ENCODE measurements at places on chromosomes 11 and 22.

DNA sequence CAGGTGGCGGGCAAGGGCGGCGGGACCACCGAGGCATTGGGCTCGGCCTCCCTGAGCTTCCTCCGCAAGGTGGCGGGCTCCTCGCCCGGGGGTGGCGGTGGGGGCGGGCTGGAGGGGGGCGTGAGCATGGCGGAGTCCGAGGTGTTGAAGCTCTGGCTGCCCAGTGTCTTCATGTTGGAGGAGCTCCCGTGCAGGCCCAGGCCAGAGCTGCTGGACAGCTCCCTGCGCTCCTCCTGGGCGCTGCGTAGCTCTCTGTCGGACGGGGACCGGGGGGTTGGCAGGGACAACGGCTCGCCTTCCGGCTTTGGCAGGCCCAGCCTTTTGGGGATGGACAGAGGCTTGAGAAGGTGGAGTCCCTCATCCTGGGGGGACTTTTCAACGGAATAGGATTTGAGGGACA, 43.9 kb upstream of the BID start:
- no peak for DNase-seq

DNA sequence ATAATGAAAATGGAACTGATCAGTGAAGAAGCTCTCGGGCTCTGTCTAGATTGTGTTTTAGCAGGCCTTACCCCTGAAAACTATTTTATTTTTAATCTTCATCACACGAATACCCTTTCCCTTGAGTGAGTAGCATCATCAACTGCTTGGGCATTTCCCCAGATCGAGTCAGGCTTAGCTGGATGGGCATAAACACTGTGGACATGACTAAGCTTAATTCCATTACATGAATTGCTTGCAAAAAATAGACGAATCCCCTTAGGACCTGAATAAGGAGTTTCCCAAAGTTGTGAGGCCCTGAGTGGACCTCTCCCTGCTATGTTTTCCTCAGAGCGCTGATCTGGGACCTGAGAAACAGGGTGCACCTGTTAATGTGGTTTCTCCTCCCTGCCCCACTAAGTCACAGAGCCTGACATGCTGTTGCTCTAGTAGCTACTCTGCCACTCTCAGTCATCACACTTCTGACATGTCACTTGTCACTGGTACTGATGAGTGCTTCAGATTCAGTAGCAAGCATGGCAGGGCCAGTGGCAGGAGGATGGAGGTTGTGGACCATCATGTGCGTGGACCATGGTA, 53.5 kb downstream of the ENDOD1 start:
- no peak for DNase-seq

DNA sequence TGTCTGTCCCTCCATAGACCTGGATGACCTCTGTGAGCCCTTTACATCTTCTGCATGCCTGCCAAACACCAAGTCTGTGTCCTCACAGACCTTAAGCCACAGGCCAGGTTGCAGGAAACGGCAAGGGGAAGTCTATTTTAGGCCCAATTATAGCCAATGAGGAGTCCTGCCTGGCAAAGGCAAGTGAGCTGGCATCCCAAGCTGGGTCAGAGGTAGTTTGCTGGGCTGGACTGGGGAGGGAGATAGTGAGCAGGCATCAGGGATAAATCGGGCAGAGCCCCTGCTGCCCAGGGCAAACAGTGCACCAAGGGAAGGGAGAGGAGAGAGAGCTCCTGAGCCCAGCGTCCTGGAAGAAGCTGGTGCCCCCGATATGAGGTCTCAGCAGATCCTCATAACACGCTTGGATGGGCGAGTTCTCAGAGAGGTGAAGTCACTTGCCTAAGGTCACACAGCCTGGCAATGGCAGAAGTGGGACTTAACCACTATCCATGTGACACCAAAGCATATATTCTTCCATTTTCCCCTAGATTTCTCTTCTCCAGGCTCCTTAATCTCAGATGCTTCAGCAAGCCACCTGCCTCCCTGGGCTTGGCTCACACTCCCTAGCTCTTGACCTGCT, 3.7 kb upstream of the RELT start:
- DNase-seq: no peak

DNA sequence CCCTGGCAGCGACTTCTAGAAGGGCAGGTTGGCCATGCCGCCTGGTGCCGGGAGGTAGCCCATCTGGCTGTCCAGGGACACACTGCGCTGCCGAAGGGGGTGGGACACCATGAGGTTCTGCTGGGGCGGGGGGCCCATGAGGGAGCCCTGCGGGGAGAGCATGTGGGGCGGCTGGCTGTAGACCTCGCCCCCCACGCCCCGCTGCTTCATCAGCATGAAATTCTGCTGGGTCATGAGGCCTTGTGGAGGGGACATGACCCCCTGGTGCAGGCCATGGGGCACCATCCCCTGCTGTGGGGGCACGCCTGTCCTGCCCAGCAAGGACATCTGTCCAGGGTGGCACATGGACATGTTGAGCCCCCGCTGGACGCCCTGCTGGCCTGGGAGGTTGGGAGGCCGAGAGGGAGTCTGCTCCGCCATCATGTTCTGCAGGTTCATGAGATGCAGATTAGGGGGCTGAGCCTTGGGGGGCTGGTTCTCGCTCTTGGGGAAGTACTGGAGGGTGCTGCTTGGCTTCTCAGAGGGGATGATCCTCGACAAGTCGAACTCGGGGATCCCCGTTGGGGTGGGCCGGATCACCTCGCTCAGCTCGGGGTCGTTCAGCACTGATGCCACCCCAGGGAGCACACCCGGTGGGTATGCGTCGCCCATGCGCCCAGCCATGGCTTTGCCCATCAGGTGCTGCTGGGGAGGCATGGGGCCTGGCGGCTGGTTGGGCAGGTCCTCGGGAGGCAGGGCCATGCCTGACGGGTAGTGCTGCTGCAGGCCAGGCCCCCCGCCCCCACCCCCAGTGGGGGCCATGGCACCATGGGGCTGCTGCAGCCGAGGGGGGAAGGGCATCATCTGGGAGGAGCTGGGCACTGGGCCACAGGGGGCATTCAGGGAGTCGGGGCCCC, 15.0 kb downstream of the CXCR5 start:
- no peak for DNase-seq

GRCh38 chr11:71446942-71447688, 1.1 kb downstream of the DHCR7 start:
- DNase-seq: no peak

DNA sequence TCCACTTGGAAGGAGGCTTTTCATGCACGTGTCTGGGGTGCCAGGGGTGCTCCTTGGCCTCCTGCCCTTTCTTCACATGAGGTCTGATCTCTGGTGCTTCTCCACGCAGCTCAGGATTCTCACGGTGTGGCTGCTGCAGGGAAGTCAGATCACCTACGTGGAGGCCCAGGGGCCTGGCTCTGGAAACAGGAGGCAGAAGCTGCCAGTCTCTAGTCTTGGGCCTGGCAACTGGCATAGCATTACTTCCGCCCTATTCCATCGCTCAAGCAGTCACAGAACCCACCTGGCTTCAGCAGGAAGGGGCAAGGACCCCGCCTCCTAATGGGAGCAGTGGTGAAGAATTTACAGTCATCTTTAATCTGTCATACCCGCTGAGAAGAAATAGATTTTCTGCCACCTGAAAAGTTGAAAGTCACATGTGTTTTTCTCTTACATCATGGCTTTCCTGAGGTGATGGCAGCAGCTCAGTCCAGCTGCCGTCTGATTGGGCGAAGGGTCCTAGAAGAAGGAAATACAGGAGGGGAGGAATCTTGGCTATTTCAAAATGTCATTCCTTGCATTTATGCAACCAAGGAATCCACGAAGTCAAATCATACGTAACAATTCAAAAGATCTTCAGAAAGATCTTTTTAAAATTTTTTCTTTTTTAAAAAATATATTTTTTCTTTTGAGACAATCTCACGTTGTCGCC, 50.1 kb upstream of the DKK3 start:
- DNase-seq: no peak

- DNase-seq: no peak
Observed at GRCh38 chr11:32374261-32374711, 61.1 kb downstream of the WT1 start.

DNA sequence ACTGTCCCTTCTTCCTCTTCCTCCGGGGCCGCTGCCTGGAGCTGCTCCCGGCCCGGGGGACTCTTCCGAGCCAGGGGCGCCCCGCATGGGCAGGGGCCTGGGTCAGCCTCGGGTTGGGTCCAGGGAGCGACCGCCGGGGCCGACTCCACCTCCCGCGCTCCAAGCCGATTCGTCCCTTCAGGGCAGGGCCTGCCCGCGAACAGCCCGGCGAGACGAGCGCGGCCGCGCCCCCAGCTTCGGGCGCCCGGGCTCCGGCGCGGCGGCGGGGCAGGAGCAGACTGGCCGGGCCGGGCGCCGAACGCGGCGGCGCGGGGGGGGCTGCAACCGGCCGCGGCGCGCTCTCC, at the start of gene LARGE1:
TSS of gene LARGE1 (minus strand) at position 280 of the 344 bp plus-strand sequence.
- DNase-seq: no peak

DNA sequence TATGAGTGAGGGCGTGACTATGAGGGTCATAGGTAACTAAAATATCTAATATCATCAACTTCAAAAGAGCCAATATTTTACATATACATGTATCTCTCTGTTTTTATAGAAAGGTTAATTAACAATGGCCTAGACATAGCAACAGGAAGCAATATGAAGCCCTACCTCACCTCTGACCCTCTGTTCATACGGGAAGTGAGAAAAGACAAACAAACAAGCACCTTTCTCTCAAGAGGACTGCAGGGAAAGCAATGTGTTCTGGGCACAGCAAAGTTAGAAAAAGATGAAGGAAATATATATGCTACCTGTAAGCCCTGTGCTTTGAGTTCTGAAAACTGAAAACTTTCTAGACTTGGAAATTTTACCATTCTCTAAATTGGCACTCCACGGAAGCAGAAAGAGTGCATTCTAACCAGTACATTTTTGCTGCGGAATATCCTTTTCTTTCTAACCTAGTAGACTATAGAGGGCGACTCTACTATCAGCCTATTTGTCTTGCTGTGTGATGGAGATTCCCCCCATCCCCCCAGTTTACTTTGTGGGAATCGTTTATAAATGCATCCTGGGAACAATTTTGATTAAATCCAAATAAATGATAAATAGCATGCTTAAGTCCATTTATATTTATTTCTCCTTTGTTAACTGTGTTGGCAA, 830.4 kb upstream of the FAT3 start:
- no peak for DNase-seq

- no peak for DNase-seq
Observed at GRCh38 chr11:65641297-65642013, 3.6 kb downstream of the SIPA1 start.

- DNase-seq: no peak
Observed at GRCh38 chr11:124889191-124890091, 8.2 kb downstream of the ROBO4 start.

DNA sequence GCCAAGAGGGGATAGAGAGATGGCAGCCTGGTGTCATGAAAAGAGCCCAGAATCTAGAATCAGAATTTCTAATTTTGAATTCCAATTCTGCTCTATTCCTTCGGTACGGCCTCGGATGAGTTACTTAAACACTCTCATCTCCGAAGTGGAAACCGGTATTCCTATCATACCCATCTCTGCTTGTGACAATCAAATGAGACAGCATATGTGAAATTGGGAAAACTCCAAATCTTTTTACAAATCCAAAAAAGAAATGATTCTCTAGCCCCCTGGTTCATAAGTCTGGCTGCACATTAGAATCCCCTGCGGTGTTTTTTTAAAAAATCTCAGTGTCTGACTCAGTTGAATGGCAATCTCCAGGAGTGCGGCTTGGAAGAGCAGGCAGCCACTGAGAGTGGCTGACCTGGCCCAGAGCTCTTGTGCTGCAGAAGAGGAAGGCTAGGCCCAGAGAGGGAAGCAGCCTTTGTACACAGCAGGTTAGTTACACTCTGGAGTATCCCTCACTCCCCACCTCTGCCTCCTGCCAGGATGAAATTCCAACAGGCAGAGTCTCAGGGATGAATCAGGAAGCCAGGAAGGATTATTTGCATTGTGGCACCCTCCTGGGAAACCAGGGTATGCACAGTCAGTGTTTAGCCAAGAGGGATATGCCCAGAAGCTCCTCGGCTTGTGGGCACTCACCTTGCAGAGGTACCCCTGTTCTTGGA, 93.6 kb upstream of the ISX start:
- no peak for DNase-seq

DNA sequence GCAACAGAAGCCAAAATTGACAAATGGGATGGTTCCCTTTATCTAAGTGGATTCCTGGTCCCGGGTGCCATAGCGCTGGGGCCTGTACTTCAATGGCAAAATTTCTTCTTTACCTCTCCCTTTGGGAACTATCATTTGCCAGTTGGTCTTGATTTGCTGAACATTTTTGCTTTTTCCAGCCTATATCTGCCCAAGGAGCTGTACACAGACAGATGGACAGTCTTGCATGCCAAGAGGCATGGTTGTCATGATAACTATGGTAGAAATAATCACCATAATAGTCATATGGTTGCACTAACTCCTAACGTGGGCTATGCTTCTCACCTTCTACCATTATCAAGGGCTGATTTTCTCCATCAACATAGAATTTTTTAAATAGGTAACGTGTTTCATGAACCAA, 1030.9 kb downstream of the OPCML start:
- DNase-seq: no peak

GRCh38 chr11:133803026-133803425, 42.3 kb downstream of the SPATA19 start:
- no peak for DNase-seq

DNA sequence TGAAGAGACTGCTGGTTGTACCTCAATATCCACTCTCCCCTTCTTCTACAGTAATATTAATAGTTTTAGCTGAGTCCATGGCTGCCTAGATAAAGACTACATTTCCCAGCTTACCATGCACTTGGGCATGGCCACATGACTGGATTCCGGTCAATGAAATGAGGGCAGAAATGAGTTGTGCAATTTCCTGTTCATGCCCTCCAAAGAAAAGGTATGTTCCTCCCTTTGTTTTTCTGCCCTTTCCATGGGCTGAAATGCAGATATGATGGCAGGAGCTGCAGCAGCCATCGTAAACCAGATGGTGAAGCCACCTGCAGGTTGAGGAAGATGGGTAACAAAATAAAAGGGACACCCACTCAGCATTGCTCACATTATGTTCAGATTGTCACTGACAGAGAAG, 15.3 kb upstream of the ELFN2 start:
- DNase-seq: no peak

- DNase-seq: no peak
Observed at GRCh38 chr11:3183523-3183922, 18.4 kb upstream of the OSBPL5 start.

GRCh38 chr11:110453684-110454354, 24.1 kb downstream of the FDX1 start:
- no peak for DNase-seq

DNA sequence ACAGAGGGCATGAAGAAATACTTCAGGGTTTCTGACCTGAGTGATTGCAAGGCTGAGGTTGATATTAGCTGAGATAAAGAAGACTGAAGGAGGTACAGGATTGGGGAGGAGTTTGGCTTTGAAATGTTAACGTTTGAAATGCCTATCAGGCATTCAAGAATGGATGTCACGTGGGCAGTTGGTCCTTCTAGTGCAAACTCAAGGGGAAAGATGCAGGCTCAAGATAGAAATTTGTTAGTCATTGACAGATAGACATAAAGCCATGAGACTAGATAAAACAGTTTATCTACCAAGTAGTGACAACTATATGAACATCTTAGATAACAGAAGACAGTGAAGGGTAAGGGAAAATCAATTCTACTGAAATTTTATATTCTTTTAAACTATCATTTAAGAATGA, 23.1 kb downstream of the TTC17 start:
- no peak for DNase-seq

DNA sequence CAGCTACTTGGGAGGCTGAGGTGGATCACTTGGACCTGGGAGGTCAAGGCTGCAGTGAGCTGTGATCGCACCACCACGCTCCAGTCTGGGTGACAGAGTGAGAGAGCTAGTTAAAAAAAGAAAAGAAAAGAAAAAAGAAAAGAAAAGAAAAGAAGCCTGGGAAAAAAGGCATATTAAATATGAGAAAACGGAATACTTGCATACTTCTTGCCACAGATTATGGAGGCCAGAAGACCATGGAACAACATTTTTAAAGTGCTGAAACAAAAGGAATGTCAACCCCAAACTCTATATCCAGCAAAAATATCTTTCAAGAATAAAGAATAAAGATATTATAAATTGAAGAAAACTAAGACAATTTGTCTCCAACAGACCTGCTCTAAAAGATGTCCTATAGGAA, 191.9 kb downstream of the EFCAB6 start:
- DNase-seq: no peak
